ENCODE measurements at places on chromosomes 16 and 17. TPM values are rescaled to one million over a fixed set of nuclear protein-coding genes. Genes with fewer than 3 reads are reported as not detected.

Gene CPHXL
- total RNA-seq: not detected

- peak; percentile 73 for DNase-seq
These were observed 4.0 kb downstream of the VAT1 start for GRCh38 chr17:43018008-43018853.

DNA sequence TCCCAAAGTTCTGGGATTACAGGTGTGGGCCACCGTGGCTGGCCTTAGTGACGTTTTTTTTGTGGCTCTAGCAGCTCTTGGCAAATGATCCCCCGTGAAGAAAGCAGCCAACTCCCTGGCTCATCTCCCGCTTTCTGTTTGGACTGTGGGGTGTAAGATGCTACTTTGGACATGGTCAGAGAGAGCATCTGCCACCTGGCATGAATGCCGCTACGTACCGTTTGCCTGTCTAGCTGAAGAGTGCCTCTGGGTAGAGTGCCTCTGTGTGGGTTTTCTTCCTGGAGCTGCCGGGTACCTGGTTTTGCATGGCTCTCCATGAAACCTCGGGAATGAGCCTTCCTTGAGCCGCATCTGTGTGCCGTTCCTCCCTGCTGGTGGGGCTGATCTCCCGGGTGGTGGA is 34.3 kb downstream of the NDEL1 start:
- peak; percentile 47 for DNase-seq

- no peak for DNase-seq
These were observed 3.5 kb downstream of the MGAT5B start for GRCh38 chr17:76871668-76872067.

GRCh38 chr17:38421171-38421841 is 7.0 kb upstream of the ARHGAP23 start:
- DNase-seq: peak; percentile 74

- peak; percentile 91 for DNase-seq
These were observed 188.6 kb upstream of the PSMD7 start for GRCh38 chr16:74107795-74108610.

DNA sequence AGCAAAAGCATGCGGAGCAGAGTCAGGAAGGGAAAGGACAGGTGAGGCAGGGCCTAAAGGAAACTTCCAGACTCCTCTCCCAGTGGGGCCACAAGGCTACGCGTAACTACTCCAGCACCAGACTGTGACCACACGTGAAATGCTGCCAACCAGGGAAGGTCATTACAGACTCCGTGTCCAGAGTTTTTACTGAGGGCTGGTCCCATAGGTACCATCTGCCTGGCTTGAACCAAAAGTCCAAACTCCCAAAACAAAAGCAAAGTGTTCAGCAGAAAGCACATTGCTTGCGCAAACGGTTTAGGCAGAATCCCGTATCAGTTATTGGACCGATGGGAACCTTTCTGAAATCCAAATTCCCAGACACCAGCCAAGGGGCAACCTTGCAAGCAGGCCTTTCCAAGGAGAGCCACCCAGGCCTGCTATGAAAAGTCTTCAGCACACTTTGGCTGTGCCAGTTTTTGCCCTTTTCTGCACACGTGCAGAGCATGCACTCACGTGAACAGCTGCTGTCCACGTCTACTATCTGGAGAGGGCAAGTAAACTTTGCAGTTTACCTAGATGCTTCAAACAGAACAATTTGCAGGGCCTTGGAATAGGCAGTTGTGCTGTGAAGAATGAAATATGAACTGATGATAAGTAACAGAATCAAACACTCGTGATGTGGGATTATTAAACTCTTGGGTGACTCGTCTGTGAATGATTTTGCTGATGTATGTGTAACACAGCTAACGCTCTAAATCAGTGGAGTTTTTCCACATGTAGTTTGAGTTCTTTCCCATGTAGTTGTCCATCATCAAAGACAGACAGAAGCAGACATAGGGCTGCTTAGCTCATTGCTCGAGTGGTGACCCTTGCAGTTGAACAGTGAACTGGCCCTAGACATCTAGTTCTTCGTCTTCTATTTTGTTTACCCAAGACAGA is 58.1 kb upstream of the CRISPLD2 start:
- no peak for DNase-seq

- DNase-seq: no peak
These were observed 8.7 kb upstream of the BEAN1 start for GRCh38 chr16:66418165-66418962.
